Bronchial epithelial cell (primary cell): ENCODE measurements at places on chromosomes 2 and 18.

DNA sequence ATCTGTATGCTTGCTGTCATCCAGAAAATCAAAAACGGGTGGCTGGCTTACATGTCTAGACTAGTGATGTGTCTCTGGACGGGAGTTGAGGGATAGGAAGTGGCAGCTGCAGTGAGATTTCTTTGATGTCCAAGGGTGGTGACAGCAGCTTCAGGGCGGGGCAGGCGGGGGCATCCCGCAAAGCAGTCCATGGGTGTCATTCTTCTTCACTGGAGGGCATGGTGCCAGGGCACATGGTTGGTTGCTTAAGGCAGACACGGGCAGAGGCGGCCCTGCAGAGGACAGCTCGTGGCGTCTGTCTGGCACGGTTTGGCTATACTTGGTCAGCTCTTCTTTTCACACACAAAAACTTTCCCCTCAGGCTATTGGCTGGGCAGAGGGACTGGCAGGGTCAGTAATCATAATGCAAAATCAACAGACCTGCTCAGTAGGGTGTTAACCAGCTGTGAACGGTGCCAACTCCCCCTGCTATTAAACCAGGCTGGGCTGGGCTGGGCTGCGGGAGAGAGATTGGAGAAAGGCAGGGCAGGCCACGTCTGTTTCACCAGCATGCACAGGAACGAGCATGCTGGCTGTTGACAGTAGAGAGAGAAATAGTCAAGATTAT is 63.7 kb downstream of the COL4A3 start:
- DNase-seq, result peak; percentile 70

DNA sequence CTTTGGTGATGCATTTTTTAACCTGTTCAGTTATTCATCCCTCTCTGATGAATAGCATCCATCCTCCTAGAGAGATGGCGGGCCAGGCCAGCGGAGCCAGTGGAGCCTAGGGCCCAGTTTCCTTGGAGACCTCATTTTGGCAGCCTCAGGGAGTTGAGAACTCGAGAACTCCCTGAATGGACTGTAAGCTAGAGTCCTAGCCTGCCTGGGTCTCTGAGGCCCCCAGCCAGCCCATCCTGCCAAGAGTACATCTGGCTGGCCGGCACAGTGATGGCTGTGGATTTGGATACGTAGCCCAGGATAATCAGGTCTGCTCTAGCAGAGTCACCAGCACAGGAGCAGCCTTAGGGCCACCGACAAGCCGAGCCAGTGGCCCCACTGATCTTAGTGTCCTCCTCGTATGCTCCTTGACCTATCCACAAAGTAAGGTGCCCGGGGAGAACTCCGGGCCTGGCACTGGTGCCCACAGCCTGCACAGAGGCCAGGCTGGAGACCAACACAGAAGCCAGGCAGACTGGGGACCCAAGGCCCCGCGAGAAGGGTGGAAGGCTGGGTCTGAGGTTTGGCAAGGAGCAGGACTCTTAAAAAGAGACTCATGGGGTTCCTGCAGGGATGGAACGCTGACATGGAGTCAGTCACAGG is 110.5 kb upstream of the MCFD2 start:
- no peak for DNase-seq

- DNase-seq, result no peak
Measured at GRCh38 chr2:189304360-189304759, 124.8 kb upstream of the COL5A2 start.

- peak; percentile 68 for DNase-seq
Measured at GRCh38 chr2:239824046-239824694, 201.0 kb downstream of the NDUFA10 start.

DNA sequence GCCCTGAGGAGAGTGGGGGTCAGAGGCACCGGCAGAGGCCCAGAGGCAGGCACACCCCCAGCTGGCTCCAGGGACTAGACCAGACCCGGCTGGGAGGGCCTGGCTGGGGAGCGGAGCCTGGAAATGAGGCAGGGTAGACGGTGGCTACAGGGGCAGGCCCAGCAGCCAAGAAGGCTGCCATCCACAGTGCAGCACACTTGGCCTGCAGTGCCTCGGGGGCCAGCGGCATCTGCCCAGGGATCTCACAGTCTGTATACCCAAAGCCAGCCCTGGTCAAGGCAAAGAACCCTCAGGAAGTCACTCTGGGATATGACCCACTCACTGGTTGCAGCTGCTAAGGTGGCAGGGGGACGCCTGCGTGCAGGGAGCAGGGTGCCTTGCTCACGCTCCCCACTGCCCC is 17.8 kb downstream of the PER2 start:
- no peak for DNase-seq

DNA sequence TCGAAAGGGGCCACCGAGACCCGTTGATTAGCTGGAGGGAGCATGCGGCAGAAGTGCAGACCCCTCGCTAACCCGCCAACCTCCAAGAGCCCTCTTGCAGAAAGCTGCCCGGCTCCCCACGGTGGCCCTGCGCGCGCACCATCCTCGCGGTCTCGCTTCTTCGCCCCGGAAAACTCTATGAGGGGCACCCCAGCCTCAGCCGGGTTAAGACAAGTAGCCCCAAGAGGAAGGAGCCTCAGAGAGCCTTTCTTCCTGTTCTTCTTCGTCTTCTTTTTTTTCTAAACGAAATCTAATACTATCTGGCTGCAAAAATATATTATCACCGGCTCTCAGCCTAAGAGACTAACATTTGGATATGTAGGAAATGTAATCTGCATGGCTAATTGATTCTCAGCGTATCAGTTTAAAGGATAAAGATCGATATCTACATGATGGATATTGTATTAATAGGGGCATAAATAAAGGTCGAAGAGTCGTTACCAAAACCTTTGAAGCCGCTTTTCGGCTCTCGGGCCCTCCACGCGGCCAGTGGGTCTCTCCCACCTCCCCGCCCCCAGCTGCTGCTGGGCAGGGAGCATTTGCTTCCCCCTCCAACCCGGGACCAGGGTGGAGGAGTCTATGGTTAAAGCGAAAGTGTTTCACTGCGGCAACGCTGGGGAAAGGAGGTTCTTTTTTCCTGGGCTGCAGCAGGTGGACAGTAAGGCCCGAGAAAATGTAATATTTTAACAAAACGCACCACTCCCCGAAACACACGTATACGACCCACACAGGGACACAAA is 6.1 kb upstream of the PAX3 start:
- no peak for DNase-seq

DNA sequence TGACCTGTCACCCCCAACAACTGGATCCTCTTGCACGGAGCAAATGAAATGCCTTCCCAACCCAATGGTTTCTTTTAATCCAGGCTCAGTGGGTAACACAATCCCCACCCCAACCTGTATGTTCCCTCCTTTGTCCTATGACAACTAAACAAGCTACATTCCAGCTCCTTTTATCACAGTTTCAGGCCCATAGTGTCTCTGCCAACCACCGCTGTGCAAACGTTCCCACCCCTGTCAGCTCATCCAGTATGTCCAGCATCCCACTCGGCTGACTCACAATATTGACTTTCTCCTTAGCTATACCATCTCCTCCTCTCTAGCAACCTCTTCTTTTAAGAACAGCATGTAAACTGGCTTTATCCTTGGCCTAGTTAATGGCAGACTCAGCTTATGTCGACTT is 117.9 kb upstream of the PPP1CB start:
- peak; percentile 99 for DNase-seq

DNA sequence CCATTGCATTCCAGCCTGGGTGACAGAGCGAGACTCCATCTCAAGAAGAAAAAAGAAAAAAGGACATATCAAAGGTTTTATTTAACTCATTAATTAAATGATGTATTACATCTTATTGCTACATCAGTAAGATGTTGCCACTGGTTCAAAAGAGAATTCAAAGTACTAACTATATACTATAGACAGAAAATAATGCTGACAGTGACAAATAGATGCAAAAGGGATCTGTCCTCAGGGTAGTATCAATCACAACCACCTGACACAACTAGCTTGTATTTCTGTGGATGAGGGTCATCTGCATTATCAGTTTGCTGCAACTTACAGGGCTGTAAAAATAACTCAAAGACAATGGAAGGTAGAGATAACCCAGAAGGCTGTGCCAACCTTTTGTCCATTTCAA is 16.4 kb upstream of the CREG2 start:
- DNase-seq, result no peak

- no peak for DNase-seq
Measured at GRCh38 chr2:31581124-31581795, 522 bp upstream of the SRD5A2 start.

DNA sequence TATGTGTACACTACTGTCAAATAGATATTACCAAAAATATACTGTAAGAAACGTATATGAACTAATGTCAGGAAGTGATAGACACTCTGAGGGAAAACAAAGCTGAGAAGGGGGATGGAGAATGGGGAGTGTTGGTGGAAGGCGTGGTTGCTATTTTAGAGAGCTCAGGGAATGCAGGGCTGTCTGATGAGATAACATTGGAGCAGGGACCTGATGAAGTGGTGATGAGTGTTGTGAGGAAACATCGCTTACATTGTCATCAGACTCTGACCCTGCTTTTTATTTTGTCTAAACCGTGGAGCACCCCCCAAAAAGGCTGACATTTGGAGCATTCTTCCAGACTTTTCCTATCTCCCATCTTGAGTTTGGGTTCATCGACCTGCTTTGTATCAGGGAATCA is 194.7 kb downstream of the LTBP1 start:
- no peak for DNase-seq
